Frontal cortex (tissue), 4 donors: ENCODE measurements at places on chromosomes 7 and 10.

GRCh38 chr10:97850446-97850845 is 803 bp downstream of the GOLGA7B start:
- no peak for DNase-seq

DNA sequence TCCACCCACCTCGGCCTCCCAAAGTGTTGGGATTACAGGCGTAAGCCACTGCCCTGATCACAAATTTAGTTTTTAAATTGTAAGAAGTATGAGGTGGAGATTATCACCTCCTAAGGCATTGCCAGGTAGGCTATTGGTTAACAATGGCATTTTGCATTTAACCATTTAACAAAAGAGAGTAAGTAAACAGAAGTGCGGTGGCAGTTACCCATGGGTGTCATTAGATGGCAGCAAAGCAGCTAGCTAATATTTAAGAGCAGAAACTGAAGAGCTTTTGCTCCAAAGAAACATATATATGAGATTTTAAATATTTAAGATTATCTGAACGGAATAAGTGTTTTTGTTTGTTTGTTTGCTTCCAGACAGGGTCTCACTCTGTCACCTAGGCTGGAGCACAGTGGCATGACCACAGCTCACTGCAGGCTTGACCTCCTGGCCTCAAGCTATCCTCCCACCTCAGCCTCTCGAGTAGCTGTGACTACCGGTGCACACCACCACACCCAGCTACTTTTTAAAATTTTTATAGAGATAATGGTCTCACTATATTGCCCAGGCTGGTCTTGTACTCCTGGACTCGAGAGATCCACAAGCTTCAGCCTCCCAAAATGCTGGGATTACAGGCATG is 325.5 kb upstream of the C7orf33 start:
- no peak for DNase-seq

DNA sequence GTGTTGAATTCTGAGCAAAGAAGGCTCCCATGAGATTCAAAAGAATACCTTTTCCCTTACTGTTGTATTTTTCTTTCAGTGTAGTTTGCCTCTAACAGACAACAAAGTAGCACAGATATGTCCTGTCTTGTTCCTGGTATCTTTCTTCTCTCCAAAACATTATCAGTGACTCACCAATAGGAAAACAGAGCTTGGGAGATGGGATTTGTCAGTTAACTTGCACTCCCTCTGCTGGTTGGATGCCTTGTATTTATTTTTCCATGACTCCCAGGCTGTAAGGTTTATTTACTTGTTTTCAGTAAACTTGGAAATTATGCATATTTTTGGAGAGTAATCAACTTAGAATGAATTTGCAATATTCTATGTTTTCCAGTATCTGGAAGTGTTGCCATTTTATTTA is 129.7 kb downstream of the SAMD9 start:
- no peak for DNase-seq

DNA sequence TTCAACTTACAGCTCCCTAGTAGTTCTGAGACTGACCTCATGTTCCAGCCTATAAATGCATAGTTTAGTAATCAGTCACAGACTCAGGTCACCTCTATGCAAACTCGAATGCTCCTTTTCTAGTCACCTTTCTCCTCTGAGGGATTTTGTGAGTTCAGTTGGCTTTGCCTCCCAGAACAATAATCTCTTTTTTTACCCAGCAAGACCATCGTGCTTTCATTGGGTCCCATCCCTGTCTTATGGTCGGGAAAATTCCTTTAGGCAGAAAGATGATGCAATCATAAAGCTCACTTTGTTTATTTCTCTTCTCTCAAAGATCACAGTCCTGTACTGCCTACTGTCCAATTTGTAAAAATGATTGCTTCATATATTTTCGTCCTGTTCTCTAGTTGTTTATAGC is 38.4 kb downstream of the TWIST1 start:
- DNase-seq = no peak

GRCh38 chr7:105580022-105580740 is 1.1 kb downstream of the EFCAB10 start:
- no peak for DNase-seq

DNA sequence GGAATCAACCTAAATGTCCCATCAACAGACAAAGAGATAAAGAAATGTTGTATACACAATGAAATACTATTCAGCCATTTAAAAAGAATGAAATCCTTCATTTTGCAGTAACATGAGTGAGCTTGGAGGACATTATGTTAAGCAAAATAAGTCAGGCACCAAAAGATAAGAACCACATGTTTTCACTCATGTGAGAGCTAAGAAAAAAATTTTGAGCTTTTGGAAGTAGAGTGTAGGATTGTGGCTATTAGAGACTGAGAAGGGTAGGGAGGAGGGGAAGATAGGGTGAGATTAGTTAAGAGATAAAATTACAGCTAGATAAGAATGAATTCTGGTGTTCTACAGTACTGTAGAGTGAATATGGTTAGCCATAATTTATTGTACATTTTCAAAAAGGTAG is 8.3 kb upstream of the YAE1 start:
- no peak for DNase-seq

- peak; percentile 85 for DNase-seq
Measured at GRCh38 chr7:140640727-140641523, at the start of gene DENND2A. Gene DENND2A, minus strand, starts transcription at chr7:140640813. Its CDS starts 38,416 bp downstream, at chr7:140602397.

GRCh38 chr7:146119002-146119401 is 2.4 kb downstream of the CNTNAP2 start:
- no peak for DNase-seq

DNA sequence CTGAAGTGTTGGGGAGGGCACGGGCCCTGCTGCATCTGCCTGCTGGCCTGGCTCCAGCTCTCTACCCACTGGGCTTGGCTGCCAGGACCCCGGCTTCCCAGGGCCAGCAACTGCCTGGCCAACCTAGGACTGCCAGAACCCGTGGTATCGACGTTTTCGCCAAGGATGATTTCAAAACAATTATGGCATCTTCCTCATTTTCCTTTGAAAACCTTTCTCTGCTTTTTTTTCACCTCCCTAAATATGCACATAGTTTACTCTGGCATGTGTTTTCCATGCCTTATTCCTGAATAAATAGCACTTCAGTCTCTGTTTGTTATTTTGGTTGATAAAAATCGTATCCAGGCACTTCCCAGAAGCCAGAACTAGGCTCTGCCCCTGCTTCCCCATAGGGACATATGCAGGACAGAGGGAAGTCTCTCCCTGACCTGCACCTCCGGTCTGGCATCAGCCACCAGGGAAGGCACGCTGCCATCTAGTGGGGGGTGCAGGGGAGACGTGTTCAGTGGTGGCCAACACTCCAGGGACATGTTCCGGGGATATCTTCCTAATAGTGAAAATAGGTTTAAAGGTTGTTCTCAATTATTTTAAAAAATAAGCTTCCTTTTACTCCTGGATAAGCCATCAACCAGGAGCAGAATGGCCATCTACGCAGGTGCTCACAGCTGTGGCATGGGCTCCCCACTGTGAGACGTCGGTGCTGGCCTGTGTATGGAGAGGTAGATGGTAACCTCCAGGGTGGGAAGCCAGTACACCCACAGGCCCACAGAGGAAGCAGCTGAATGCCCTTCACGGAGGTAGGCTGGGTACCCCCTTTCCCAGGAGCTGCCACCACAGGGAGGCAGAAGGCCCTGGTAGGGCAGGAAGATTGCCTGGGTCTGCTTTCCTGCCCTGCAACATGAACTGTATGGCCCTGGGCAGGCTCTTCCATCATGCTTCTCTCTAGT is 30.7 kb upstream of the ANTXRL start:
- peak; percentile 60 for DNase-seq

DNA sequence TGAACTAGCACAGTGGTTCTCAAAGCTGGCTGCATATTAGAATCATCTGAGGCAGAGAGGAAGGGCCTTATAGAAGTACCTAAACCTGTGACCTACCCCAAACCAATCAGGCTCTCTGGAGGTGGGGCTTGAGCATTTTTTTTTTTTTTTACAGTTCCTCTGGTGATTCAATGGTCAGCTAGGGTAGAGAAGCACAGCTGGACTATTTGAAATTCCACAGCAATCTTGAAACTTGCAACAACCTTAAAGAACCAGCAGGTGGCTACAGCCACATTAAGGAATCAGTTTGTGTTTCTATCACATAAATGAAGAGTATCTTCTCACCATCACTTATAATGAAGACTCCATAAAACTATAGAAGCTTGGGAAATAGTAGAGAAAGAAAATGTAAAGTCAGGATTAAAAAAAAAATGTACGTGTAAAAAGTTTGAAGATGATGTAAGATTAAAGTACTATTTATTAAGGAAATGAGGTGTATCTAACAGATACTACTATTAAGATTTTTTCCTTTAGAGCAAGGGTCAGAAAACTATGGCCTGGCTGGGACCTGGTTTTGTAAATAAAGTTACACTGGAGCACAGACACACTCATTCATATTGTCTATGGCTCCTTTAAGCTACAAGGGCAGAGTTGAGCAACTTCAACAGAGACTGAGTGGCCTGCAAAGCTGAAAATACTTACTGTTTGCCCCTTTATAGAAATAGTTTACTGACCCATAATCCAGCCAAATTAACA is 3.8 kb downstream of the RTKN2 start:
- no peak for DNase-seq

DNA sequence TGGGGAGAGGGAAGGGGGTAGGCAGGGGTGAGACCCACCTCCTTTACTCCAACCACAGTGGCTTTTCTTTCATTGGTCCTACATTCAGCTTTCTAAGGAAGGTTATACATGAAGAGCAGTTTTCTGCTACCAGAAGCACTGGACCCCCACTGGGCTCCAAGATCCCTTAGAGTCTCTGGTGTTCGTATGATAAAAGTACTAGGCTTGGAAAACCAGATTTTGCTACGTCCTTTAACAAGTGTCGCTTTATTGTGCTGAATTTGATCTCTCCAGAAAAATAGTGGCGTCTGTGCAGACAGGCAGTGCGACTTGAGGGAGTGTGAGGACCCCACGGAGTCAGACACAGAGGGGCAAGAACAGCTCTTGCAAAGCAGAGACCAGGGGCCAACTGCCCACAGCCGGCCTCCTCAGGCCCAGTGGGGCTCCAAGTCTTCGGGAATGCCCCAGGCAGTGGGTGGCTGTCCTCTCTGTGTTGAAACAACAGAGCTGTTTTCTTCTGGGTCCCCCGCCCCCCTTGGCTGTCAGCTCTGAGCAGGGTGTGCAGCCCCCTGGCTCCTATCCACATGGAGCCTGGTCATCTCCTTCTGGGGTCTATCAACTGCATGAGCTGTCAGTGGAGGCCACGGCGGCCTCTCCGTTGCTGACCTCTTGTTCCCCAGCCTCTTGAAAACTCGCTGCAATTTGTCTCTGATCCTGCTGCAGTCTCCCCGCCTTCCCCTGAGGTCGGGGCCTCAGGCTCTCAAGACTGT is 333.2 kb downstream of the RPS24 start:
- no peak for DNase-seq

- no peak for DNase-seq
Measured at GRCh38 chr7:138886501-138886917, 88.5 kb upstream of the ATP6V0A4 start.

GRCh38 chr10:63769367-63769766 is 248.2 kb downstream of the REEP3 start:
- DNase-seq = no peak

DNA sequence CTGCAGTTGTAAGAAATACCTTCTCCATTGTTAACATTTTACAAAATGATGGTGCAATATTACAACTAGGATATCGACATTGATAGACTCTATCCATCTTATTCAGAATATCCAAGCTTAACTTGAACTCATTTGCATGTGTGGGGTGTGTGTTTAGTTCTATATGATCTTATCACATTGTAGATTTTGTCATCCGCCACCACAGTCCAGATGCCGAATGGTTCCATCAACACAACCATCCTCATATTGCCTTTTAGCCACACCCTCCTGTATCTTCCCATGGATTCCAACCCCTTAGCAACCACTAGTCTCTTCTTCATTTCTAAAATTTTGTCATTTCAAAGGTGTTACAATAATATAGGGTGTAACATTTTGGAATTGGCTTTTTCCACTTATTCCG is 452.9 kb upstream of the AKR1E2 start:
- DNase-seq = no peak
